ENCODE measurements at places on chromosomes 6 and 20. TPM values are rescaled to one million over a fixed set of nuclear protein-coding genes. Genes with fewer than 3 reads are reported as not detected.
A peak's percentile ranks its signal among the peaks of the same experiment; 100 is the strongest.

The ESR1 gene
- total RNA-seq, result 5.7 TPM

The ULBP1 gene
- total RNA-seq, result 1.2 TPM

DNA sequence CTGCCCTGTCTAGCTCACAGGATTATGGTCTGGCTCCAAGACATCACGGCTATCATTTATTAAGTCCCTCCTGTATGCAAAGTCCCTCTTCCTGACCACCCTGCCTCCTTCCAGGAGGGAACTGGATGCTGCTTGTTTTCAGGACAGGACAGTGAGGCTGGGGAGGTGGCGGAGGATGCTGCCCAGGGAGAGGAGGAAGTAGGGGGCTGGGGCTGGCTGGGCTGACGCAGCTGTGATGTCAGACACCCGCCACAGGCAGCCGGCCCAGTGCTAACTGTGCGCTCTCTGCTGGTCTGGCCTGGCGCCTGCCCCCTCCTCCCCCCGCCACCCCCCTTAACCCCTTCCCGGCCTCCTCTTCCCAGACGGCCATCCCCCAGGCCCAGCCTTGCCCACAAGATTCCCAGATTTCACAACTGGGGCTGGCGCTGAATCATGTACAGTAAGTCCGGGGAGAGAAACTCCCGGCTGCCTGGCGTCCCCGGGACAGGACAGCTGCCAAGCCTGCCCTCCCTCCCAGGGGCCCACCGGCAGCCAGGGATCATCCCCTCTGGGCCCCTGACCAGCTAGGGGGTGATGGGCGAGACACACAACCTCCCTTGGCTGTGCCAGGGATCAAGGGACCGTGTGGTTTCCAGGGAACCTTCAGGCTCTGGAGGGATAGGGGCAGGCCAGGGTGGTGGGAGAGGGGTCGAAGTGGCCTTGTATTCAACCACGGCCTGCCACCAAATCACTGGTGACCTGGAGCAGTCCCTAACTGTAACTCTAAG lies 118.1 kb downstream of the CEBPB start:
- DNase-seq, result peak; percentile 91
- H3K27me3 ChIP-seq, result no peaks in the 10 kb centered on the region
- H3K36me3 ChIP-seq, result no peaks in the 10 kb centered on the region
- H3K4me3 ChIP-seq, result peak overlapping the region; percentile 8
- peak overlapping the region; percentile 81 for H3K27ac ChIP-seq

The CYB5R4 gene
- 24.4 TPM for total RNA-seq

DNA sequence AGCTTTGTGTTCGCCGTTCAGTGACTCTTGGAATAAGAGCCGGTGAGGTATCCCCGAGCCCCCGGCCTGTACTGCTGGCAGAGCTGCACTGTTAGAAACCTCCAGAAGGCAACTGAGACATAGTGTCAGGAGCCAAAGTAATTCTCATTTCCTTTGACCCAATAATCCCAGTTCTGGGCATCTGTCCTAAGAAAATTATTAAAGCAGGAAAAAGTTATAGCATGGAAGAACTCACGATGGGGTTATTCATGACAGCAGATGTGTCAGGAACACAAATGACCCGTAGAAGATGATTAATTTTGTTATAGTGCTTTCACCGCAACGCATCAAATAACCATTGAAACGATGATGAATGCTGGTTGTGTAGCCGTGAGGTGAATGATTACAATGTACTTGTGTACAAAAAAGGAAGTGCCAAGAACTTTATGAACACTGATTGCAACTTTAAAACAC lies 20.3 kb downstream of the CYP21A2 start:
- no peaks in the 10 kb centered on the region for H3K27me3 ChIP-seq
- DNase-seq, result no peak
- H3K27ac ChIP-seq, result no peak overlapping the region
- H3K4me1 ChIP-seq, result no peaks in the 10 kb centered on the region
- H3K4me3 ChIP-seq, result no peak overlapping the region
- H3K36me3 ChIP-seq, result peaks cover 57% of the 10 kb centered on the region

The BTBD3 gene
- 31.1 TPM for total RNA-seq

The PRRT1 gene
- 1.4 TPM for total RNA-seq

The STX16 gene
- total RNA-seq, result 57.0 TPM

The MED20 gene
- total RNA-seq, result 18.3 TPM

DNA sequence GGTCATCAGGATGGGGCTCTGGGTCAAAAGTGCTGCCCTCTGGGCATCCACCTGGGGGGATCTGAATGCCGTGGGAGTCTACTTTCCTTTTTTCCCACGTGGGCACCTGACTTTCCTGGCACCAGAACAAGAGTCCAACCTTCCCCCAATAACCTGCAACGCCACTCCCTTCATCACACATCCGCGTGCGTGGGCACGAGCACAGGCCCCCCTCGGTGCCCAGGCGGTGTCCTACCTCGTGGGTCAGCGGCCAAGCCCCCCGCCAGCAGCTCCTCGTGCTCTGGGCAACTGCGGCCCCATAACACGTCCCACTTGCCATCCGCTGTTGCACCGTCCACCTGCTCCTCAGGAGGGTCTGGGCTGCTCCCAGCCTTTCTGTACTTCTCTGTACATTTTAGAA lies 87.0 kb downstream of the YTHDF1 start:
- peak; percentile 59 for DNase-seq
- no peaks in the 10 kb centered on the region for H3K4me1 ChIP-seq
- H3K27ac ChIP-seq, result no peak overlapping the region
- H3K36me3 ChIP-seq, result no peaks in the 10 kb centered on the region
- peaks cover 31% of the 10 kb centered on the region for H3K27me3 ChIP-seq
- H3K4me3 ChIP-seq, result no peak overlapping the region

The GHRH gene
- not detected for total RNA-seq

- peak overlapping the region; percentile 99 for H3K4me3 ChIP-seq
- peak overlapping the region; percentile 99 for H3K27ac ChIP-seq
- peaks cover 30% of the 10 kb centered on the region for H3K4me1 ChIP-seq
- DNase-seq, result peak; percentile 86
These were observed 1.1 kb downstream of the CITED2 start for GRCh38 chr6:139373154-139373927.

GRCh38 chr6:84251891-84252539 lies 24.6 kb upstream of the CEP162 start:
- H3K4me1 ChIP-seq, result no peaks in the 10 kb centered on the region
- H3K27me3 ChIP-seq, result no peaks in the 10 kb centered on the region
- no peak overlapping the region for H3K27ac ChIP-seq
- H3K4me3 ChIP-seq, result no peak overlapping the region

The GTSF1L gene
- total RNA-seq, result not detected

The ENPP1 gene
- 3.4 TPM for total RNA-seq

GRCh38 chr6:87366899-87367298 lies 22.3 kb downstream of the C6orf163 start:
- no peak overlapping the region for H3K27ac ChIP-seq
- no peaks in the 10 kb centered on the region for H3K36me3 ChIP-seq
- no peaks in the 10 kb centered on the region for H3K4me1 ChIP-seq
- no peak overlapping the region for H3K4me3 ChIP-seq
- H3K27me3 ChIP-seq, result no peaks in the 10 kb centered on the region

GRCh38 chr20:3328501-3328900 lies 79.0 kb downstream of the DNAAF9 start:
- no peaks in the 10 kb centered on the region for H3K27me3 ChIP-seq
- no peak overlapping the region for H3K27ac ChIP-seq
- H3K36me3 ChIP-seq, result peaks cover 56% of the 10 kb centered on the region
- no peak for DNase-seq

GRCh38 chr6:2109796-2110195 lies 135.6 kb downstream of the GMDS start:
- H3K27ac ChIP-seq, result no peak overlapping the region
- H3K4me1 ChIP-seq, result peaks cover 4% of the 10 kb centered on the region
- H3K27me3 ChIP-seq, result no peaks in the 10 kb centered on the region
- no peaks in the 10 kb centered on the region for H3K36me3 ChIP-seq
- H3K4me3 ChIP-seq, result no peak overlapping the region

GRCh38 chr20:51494241-51495110 lies 48.0 kb downstream of the NFATC2 start:
- no peaks in the 10 kb centered on the region for H3K36me3 ChIP-seq
- H3K4me1 ChIP-seq, result peaks cover 55% of the 10 kb centered on the region
- no peak for DNase-seq
- H3K27me3 ChIP-seq, result no peaks in the 10 kb centered on the region
- H3K27ac ChIP-seq, result no peak overlapping the region

The DDX39B gene
- 241 TPM for total RNA-seq

- no peaks in the 10 kb centered on the region for H3K27me3 ChIP-seq
- no peaks in the 10 kb centered on the region for H3K36me3 ChIP-seq
- H3K4me3 ChIP-seq, result peak overlapping the region; percentile 91
- DNase-seq, result no peak
- H3K27ac ChIP-seq, result peak overlapping the region; percentile 89
These were observed 603 bp downstream of the TASP1 start for GRCh38 chr20:13638162-13638495.

- peak overlapping the region; percentile 55 for H3K27ac ChIP-seq
- H3K27me3 ChIP-seq, result no peaks in the 10 kb centered on the region
- no peaks in the 10 kb centered on the region for H3K36me3 ChIP-seq
- H3K4me1 ChIP-seq, result peaks cover 8% of the 10 kb centered on the region
- no peak for DNase-seq
- H3K4me3 ChIP-seq, result no peak overlapping the region
These were observed 86.3 kb upstream of the CARMIL1 start for GRCh38 chr6:25192590-25193459.

DNA sequence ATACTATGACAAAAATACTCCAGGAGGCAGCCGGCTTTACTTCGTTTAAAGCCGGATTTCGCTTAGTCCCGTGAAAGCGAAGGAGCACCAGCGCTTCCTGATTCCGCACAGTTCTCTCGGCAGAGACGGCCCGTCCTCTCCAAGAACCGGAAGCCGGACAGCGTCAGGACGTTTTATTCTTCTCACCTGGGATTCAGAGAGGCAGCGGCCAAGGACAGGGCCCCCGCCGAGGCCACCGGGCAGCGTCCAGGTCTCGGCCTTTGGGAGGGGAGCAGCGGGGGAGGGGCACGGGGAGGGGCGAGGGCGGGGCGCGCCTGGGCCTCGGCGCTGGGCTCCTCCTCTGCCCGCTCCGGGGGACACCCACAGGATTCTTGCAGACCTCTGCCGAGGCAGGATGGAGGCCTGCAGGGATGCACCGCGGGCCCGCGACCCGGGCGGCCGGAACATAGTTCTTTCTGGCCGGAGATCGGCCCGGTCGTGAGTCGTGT lies 2.8 kb upstream of the DIDO1 start:
- peaks cover 41% of the 10 kb centered on the region for H3K4me1 ChIP-seq
- peak; percentile 87 for DNase-seq
- no peaks in the 10 kb centered on the region for H3K27me3 ChIP-seq
- H3K36me3 ChIP-seq, result no peaks in the 10 kb centered on the region
- H3K4me3 ChIP-seq, result peak overlapping the region; percentile 62
- peak overlapping the region; percentile 86 for H3K27ac ChIP-seq

GRCh38 chr6:89079511-89080234 lies 878 bp upstream of the PNRC1 start:
- no peak for DNase-seq
- peak overlapping the region; percentile 82 for H3K4me3 ChIP-seq
- H3K27ac ChIP-seq, result peak overlapping the region; percentile 100
- H3K36me3 ChIP-seq, result peaks cover 17% of the 10 kb centered on the region
- peaks cover 21% of the 10 kb centered on the region for H3K4me1 ChIP-seq

DNA sequence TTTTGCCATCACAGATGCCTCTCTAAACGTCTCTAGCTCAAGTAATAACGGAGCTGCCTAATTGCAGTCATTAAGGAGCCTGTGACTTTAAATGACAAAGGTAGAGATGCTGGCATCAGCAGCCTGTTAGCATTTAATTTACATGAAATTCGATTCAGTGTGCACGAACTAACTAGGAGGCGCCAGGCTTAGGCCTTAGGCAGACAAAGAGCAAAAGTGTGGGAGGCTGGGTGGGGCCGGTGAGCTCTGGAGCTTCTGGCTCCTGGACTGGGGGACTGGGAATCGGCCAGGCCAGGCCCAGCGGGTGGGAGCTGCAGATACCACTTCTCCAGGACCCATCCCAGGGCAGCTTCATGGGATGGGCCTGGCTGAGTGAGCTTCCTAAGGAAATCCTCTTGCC lies 170.0 kb upstream of the AGPAT4 start:
- no peak for DNase-seq
- no peaks in the 10 kb centered on the region for H3K36me3 ChIP-seq
- no peaks in the 10 kb centered on the region for H3K4me1 ChIP-seq
- H3K27me3 ChIP-seq, result no peaks in the 10 kb centered on the region
- H3K4me3 ChIP-seq, result no peak overlapping the region
- H3K27ac ChIP-seq, result no peak overlapping the region

The BPI gene
- not detected for total RNA-seq

- H3K27me3 ChIP-seq, result no peaks in the 10 kb centered on the region
- no peak for DNase-seq
- H3K36me3 ChIP-seq, result peaks cover 1% of the 10 kb centered on the region
- H3K27ac ChIP-seq, result peak overlapping the region; percentile 97
- H3K4me1 ChIP-seq, result peaks cover 26% of the 10 kb centered on the region
These were observed 774 bp upstream of the SFT2D1 start for GRCh38 chr6:166343150-166343487.

GRCh38 chr6:15521582-15521981 lies 141.2 kb downstream of the DTNBP1 start:
- no peak for DNase-seq
- H3K4me1 ChIP-seq, result no peaks in the 10 kb centered on the region
- H3K27ac ChIP-seq, result peak overlapping the region; percentile 31
- peaks cover 71% of the 10 kb centered on the region for H3K36me3 ChIP-seq

GRCh38 chr6:75849329-75850025 lies 100.4 kb downstream of the MYO6 start:
- H3K4me3 ChIP-seq, result no peak overlapping the region
- H3K27ac ChIP-seq, result peak overlapping the region; percentile 3
- H3K36me3 ChIP-seq, result no peaks in the 10 kb centered on the region
- peaks cover 6% of the 10 kb centered on the region for H3K4me1 ChIP-seq
- DNase-seq, result no peak
- no peaks in the 10 kb centered on the region for H3K27me3 ChIP-seq

- H3K27me3 ChIP-seq, result no peaks in the 10 kb centered on the region
- DNase-seq, result no peak
- H3K4me3 ChIP-seq, result no peak overlapping the region
- H3K27ac ChIP-seq, result no peak overlapping the region
- H3K36me3 ChIP-seq, result no peaks in the 10 kb centered on the region
These were observed 151.6 kb downstream of the BACH2 start for GRCh38 chr6:90144928-90145555.

DNA sequence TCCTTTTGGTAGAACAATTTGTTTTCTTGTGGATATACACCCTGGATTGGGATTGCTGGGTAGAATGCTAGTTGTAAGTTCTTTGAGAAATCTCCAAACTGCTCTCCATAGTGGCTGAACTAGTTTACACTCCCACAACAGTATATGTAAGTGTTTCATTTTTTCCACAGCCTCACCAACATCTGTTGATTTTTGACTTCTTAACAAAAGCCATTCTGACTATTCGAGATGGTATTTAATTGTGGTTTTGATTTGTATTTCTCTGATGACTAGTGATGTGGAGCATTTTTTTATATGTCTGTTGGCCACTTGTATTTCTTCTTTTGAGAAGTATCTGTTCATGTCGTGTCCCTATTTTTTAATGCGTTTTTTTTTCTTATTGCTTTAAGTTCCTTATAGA lies 444.1 kb downstream of the CBLN4 start:
- H3K4me1 ChIP-seq, result no peaks in the 10 kb centered on the region
- H3K27ac ChIP-seq, result no peak overlapping the region
- DNase-seq, result no peak
- no peaks in the 10 kb centered on the region for H3K27me3 ChIP-seq

- H3K4me1 ChIP-seq, result no peaks in the 10 kb centered on the region
- H3K36me3 ChIP-seq, result no peaks in the 10 kb centered on the region
- no peak overlapping the region for H3K27ac ChIP-seq
- H3K27me3 ChIP-seq, result no peaks in the 10 kb centered on the region
- DNase-seq, result no peak
These were observed 62.4 kb downstream of the E2F3 start for GRCh38 chr6:20464041-20464440.

Data from upper lobe of right lung (tissue), 1 donor.